ENCODE measurements at places on chromosomes 5 and 9. TPM values are rescaled to one million over a fixed set of nuclear protein-coding genes. Genes with fewer than 3 reads are reported as not detected.

GRCh38 chr9:131062969-131063368 is 33.4 kb upstream of the AIF1L start:
- no peak overlapping the region for H3K4me3 ChIP-seq
- no peaks in the 10 kb centered on the region for H3K27me3 ChIP-seq
- no peak overlapping the region for H3K27ac ChIP-seq
- no peaks in the 10 kb centered on the region for H3K4me1 ChIP-seq
- DNase-seq: no peak
- H3K36me3 ChIP-seq: no peaks in the 10 kb centered on the region

DNA sequence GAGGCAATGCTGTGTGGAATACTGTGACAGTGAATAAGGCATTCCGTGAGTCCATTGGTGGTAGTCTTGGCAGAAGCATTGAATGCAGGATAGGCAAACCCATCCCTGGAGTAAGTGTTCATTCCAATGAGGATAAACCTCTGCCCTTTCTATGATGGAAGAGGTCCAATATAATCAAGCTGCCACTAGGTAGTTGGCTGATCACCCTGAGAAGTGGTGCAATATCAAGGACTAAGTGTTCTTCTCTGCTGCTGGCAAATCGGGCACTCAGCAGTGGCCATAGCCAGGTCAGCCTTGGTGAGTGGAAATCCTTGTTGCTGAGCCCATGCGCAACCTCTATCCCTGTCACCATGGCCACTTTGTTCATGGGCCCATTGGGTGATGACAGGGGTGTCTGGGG is 70.1 kb downstream of the FBXO4 start:
- no peaks in the 10 kb centered on the region for H3K27me3 ChIP-seq
- H3K27ac ChIP-seq: no peak overlapping the region
- no peaks in the 10 kb centered on the region for H3K36me3 ChIP-seq

GRCh38 chr9:130432796-130433167 is 12.0 kb upstream of the ASS1 start:
- H3K4me3 ChIP-seq: no peak overlapping the region
- H3K27ac ChIP-seq: no peak overlapping the region
- no peaks in the 10 kb centered on the region for H3K36me3 ChIP-seq
- DNase-seq: no peak
- H3K27me3 ChIP-seq: peaks cover 27% of the 10 kb centered on the region

GRCh38 chr5:172564883-172565282 is 76.2 kb upstream of the NEURL1B start:
- H3K27ac ChIP-seq: no peak overlapping the region
- no peak overlapping the region for H3K4me3 ChIP-seq
- no peak for DNase-seq
- H3K36me3 ChIP-seq: no peaks in the 10 kb centered on the region
- H3K4me1 ChIP-seq: peaks cover 6% of the 10 kb centered on the region
- H3K27me3 ChIP-seq: no peaks in the 10 kb centered on the region

DNA sequence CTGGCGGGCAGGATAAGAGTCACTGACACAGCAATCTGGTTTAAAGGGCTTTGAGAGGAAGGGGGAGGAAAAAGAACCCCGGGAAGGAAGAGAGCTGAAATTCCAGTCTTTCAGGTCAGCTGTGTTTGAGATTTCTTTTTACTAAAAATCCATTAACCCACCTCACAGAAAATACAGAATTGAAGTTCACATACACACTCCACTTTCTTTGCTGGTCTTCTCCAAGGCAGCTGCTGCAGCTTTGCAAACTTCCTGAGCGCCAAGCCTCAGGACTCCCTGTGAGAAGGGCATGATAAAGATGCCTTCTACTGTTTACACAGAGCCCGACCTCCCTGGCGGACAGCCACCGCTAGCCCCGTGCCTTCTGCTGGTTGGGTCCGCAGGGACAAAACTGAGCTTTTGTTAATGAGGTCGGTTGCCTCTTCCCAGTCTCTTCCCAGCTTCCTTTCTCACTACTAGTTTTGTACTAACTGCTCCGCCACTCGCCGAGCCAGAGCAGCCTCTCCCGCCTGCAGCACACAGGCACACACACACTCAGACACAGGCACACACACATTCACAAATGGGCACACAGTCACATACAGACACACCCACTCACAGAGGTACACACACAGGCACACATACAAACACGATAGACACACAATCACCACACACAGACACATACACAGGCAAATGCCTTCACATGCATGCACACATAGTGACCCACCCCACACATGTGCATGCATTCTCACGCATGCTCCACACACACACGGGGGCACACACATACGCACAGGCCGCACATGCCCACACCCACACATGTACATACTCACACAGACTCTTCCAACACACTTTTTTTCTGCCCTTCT is at the start of gene FREM1:
Gene FREM1 (minus strand): TSS at position 468 of the 845 bp plus-strand sequence. CDS start 41,451 bp downstream, outside the sequence.
- H3K27ac ChIP-seq: peak within 1 kb of the TSS; percentile 36
- peaks cover 4% of the 10 kb centered on the region for H3K4me1 ChIP-seq
- H3K36me3 ChIP-seq: no peaks in the 10 kb centered on the region
- peak; percentile 66 for DNase-seq
- peak within 1 kb of the TSS; percentile 38 for H3K4me3 ChIP-seq

DNA sequence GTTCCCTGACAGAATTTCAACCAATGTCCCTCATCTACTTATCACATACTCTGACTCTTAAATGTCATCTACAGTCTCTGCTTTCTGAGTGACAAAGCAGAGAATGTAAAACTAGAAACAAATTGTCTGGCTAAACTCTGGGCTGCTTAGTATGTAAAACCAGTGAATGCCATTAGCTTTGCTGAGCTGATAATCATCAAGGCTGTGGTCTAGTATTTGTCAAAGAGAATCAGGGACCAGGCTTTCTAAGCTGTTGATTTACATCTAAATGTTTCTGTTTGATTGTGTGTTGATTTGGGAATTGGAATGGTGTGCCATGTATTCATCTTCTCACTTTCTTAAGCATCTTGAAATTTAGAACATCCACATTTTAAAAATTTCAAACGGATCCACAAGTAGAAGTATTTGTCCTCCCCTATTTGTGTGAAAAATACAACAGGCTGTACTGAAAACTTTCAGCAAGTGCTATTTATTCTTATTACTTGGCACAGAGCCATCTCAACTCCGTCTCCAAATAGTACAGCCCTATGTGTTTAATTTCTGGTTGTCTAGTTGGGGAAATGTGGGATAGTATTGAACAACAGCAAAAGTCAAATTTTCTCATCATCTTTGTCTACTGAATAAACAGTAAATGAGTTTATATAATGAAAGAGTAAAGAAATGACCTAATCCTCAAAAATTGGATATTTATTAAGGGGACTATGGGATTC is 251.5 kb downstream of the KCTD16 start:
- no peak overlapping the region for H3K4me3 ChIP-seq
- no peak for DNase-seq
- no peaks in the 10 kb centered on the region for H3K27me3 ChIP-seq
- no peaks in the 10 kb centered on the region for H3K4me1 ChIP-seq
- H3K36me3 ChIP-seq: no peaks in the 10 kb centered on the region

- no peaks in the 10 kb centered on the region for H3K27me3 ChIP-seq
- no peak for DNase-seq
- no peaks in the 10 kb centered on the region for H3K36me3 ChIP-seq
- no peak overlapping the region for H3K4me3 ChIP-seq
Measured at GRCh38 chr9:89743573-89744254, 138.9 kb downstream of the GADD45G start.

- H3K27me3 ChIP-seq: peaks cover 8% of the 10 kb centered on the region
- H3K36me3 ChIP-seq: no peaks in the 10 kb centered on the region
- H3K4me1 ChIP-seq: peaks cover 40% of the 10 kb centered on the region
- H3K4me3 ChIP-seq: peak overlapping the region; percentile 63
- peak overlapping the region; percentile 95 for H3K27ac ChIP-seq
Measured at GRCh38 chr5:142325725-142326479, 1.1 kb upstream of the SPRY4 start.

DNA sequence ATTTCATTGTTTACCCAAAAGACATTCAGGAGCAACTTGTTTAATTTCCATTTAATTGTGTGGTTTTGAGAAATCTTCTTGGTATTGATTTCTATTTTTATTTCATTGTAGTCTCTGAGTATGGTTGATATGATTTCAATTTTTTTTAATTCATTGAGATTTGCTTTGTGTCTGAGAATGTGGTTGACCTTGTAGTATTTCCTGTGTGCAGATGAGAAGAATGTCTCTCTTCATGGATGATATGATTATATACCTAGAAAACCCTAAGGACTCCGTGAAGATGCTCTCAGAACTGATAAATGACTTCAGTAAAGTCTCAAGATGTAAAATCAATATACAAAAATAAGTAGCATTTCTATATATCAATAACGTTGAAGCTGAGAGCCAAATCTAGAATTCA is 202.4 kb upstream of the CDH9 start:
- H3K27ac ChIP-seq: no peak overlapping the region
- no peaks in the 10 kb centered on the region for H3K27me3 ChIP-seq
- no peak for DNase-seq
- H3K4me1 ChIP-seq: no peaks in the 10 kb centered on the region
- no peaks in the 10 kb centered on the region for H3K36me3 ChIP-seq
- no peak overlapping the region for H3K4me3 ChIP-seq

The FBN2 gene
- total RNA-seq: 0.58 TPM

The HTR4 gene
- 0.43 TPM for total RNA-seq

Measured in upper lobe of right lung (tissue), 1 donor.